ENCODE measurements at places on chromosomes 5 and 9. TPM values are rescaled to one million over a fixed set of nuclear protein-coding genes. Genes with fewer than 3 reads are reported as not detected.

- DNase-seq: no peak
These were observed 526.1 kb downstream of the TMEM38B start for GRCh38 chr9:106220415-106220814.

The ALDOB gene
- 265 TPM for total RNA-seq

DNA sequence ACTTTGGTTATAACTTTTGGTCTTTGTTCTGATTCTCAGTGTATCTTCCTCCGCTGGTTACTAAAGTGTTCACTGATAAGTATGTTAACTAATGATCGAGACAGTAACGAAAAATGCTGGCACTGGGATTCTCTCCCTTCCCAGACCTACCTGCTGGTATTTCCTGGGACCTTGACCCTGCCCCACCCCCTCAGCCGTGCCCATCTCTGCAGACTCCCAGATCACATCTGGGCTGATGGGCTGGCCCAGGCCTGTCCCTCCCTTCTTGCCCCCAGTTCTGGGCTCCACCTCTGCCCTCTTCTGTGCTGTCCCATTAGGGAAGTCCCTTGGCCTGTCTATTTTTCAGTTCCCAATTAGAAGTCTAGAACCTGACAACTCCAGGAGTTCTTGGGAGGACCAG, 46.9 kb downstream of the NEURL1B start:
- no peak for DNase-seq

- no peak for DNase-seq
These were observed 277.8 kb downstream of the PRELID2 start for GRCh38 chr5:145557345-145557744.

DNA sequence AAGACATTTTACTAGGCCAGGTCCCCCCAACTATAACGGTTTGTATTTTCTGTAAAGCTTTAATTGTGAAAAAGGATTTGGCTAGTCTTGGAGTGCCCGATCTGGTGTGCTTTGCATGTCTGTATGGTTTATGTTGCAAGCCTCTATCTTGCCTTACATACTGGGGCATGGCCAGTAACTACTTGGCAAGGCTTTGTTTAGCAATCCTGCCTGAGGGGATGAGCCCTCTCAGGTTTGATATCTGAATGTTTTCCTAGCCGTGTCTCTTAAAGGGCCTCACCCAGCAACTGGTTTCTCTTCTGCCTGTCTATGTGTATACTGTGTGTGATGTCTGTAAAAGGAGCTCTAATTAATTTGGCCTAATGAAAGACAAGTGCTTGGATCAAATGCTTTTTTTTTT, 61.3 kb upstream of the SPINK5 start:
- DNase-seq: no peak
